ENCODE measurements at places on chromosomes 6 and 20.

DNA sequence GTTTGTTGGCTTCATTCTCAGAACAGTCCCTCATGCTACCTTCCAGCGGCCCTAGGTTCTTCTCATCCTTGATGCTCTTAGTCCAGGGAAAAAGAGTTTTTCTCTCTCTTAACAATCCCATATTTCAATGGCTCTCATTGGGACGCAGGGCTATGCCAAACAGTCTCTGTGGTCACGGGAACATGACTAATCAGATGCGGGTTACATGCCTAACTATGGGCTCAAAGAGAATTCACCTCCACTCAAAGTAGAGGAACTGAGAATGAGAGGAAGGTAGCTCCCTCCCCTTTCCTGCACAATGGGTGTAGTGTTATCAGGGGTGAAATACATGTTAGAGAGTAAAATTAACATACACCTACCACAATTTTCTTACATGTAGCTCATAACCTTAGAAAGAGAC, 18.1 kb upstream of the ATRN start:
- DNase-seq = no peak

DNA sequence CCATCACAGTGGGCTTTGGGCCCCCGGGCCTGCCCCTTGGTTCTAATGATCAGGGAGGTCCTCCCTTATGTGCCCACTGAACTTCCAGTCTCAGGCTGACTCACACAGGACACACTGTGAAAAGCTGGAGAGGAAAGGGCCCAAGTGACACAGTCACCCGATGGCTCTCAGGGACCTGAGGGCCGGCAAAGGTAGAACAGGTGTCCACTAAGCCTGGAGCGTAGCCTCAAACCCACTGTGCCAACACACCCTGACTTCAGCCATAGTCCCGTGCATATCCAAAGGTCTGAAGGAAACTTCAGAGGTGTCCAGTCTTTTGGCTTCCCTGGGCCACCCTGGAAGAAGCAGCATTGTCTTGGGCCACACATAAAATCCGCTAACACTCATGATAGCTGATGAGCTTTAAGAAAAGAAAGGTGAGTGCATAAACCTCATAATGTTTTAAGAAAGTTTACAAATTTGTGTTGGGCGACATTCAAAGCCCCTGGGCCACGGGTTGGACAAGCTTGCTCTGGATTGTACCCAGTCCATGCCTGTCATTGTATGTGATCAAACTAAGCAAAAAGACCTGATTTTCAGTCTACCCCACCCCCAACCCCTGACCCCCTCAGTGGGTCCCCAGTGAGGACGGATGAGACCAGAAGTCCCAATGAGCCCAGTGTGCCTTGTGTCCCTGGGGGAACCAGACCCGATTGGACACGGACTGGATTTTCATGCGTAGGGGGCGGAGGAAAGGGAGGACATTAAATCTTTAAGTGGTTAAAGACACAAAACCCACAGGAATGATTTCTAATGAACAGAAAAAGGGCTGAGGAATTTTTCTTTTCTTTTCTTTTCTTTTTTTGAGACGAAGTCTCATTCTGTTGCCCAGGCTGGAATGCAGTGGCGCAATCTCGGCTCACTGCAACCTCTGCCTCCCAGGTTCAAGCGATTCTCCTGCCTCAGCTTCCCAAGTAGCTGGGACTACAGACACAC, 6.1 kb downstream of the RAMACL start:
- no peak for DNase-seq

DNA sequence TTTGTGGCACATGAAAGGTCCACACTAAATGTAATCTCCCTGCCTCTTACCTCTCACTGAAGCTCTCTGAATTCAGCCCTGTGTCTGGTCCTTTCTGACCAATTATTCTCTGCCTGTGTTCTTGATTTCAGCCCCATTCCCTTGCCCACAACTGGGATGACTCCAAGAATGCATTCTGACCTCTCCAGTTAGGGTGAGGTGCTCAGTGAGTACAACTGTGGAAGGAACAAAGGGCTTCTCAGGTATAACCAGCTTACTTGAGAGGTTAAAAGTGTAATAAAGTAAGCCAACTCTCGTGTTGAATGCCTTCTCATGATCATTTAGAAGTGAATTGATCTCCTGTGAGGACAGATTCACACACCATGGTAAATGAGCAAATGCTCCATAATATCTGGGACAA, 88.1 kb downstream of the GCLC start:
- no peak for DNase-seq

GRCh38 chr6:10409731-10410206, 5.1 kb downstream of the TFAP2A start:
- DNase-seq = no peak

DNA sequence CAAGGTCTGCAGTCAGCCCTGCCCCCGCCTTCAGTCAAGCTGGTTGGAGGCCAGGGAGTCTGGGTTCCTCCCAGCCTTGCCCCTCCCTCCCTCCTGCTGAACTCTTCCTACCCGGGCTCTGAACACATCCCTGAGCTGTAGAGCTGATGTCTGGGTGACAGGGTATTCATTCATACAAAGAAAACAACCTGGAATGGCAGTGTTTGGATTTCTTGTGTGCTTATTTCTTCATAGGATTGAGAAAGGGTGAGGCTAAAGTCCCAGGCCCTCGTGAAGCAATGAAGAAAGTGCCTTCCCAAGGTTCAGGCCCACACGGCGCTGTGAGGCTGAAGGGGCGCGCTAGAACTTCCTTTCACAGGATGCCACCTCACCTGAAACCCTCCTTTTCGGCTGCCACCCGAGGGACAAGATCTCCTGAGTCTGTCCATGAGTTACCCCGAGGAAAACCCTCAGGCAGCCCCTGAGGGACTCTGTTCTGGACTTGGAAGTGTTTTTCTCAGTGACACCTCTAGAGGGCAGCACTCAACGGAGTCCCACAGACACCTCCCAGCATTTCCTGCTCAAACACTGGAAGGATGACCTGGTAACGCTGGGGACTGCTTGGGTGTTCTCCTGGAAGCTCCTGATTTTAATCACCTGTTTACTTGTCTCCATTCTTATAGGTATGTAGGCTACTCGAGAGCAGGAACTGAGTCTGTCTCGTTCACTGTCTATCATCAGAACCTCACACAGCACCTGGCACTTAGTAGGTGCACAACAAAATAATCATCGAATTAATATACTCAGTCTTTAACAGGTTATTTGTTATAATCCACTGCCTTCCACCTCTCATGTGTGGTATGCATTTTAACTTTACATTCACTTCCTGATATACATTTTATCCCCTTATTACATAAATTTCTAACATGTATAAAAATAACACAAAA, 11.8 kb upstream of the GSTA1 start:
- DNase-seq = peak; percentile 22

DNA sequence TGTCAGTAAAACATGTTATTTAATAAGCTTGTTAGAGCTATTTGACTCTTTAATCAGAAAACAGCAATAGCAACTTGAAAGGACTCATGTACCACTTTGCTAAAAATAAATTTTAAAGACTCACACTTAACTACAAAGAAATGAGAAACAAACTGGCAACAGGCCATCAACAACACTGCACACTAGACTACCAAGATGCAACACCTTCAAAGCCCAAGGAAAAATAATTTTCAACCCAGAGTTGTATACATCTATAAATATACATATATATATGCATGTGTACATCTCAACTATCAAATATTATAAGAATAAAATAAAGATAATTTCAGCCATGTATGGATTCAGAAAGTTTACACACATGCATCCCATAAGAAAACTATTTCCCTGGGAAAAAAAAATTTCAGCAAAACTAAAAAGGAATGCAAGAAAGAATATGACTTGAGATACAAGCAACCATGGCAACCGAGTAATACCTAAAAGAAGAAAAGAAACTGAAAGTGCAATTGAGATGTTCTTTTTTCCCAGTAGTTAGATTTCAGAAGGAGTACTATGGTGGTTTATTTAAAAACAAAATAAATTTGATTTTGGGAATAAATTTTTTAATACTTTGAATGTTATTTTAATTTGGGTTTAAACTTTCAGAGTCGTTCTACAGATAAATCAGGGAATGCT, 303.8 kb downstream of the UBE3D start:
- DNase-seq = no peak

DNA sequence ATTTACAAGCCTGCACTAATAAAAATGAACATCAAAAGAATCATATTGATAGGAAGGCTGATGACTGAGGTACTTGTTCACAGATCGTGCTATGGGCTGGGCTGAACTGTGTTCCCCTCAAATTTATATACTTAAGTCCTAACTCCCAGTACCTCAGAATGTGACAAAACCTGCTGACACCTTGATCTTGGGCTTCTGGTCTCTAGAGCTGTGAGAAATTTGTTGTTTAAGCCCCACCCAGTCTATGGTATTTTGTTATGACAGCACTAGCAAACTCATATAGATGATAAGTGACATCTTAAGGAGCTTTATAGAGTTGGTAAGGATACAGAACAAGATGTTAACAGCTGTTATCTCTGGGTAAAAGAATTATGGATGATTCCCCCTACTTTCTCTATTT, 13.8 kb downstream of the UBE2V1 start:
- DNase-seq = no peak

DNA sequence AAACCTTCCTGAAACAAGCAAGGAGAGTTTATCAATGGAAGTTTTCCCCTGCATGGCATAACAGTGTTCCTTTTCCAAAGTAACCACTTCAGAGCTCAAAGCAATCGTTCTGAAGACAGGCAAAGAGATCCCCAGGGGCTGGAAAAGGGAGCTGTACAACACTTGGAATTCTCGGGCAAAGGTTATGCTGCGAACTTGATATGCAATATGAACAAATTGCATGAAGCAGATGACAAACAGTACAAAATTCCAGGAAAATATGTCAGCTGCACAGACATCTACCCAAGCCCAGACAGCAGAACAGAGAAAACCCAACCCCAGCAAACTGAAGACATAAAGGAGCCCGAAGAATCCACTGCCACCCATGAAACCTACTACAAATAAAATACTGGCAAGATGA, 18.4 kb downstream of the POPDC3 start:
- no peak for DNase-seq

DNA sequence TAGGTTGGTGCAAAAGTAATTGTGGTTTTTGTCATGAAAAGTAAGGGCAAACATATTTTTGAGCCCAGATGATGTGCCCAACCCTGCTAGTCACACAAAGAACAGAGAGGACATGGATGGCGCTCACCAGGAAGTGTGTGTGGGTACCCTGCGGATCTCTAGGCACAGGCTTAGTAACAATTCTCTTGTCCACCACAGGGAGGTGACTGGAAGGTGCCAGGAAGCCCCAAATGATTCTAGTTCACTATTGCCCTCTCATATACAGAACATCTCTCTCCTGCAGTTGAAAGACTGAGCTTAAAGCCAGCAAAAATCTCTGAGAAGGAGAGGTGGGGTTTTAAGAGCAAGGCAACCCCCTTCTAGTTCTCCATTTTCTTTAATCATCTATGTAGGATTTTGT, 272.1 kb upstream of the TAB2 start:
- no peak for DNase-seq

- DNase-seq = no peak
These were observed 370.9 kb upstream of the SOX4 start for GRCh38 chr6:21222656-21223055.

DNA sequence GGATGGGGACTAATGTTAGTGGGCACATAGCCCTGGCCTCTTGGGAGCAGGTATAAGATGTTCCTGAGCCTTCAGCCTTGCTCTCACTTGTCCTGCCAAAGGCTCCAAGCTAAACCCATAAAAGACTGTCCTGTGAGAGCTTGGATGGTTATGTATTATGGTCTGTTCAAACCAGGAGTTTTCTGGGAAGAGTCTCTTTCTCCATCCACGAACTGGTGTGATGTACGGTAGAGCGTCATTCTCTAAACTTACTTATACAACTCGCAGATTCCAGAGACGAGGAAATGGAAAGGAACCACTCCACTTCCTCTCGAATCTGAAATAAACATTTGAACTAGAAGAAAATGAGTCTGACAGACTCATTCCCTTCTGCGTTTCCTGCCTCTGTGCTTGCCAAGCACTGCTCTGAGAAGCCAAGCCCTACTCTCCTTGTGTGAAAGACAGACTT, 5.3 kb downstream of the SOBP start:
- DNase-seq = no peak

- DNase-seq = no peak
These were observed 440.8 kb downstream of the UTRN start for GRCh38 chr6:144725736-144726522.

- DNase-seq = no peak
These were observed 348 bp upstream of the AFDN start for GRCh38 chr6:167826230-167826895.

GRCh38 chr6:74870403-74870802, 335.4 kb downstream of the COL12A1 start:
- DNase-seq = no peak

DNA sequence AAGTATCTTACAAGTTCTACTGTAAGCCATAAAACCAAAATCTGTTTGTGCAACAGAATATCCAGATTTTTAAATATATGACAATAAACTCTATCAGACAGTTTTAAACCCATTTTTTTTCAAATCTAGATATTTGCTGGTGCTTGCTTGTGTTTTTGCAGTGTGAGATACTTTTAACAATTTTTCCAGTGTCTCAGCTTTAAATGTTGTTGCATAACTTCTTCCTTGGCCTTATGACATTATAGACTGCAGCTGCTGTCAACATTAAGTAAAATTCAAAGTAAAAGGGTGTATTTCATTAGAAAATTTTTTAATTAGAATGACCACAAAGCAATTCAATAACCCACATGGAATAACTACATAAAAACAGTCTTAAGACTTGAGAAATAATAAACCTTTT, 139.5 kb downstream of the PTPRK start:
- DNase-seq = no peak

GRCh38 chr6:56663344-56663743, 20.7 kb upstream of the DST start:
- DNase-seq = peak; percentile 43

DNA sequence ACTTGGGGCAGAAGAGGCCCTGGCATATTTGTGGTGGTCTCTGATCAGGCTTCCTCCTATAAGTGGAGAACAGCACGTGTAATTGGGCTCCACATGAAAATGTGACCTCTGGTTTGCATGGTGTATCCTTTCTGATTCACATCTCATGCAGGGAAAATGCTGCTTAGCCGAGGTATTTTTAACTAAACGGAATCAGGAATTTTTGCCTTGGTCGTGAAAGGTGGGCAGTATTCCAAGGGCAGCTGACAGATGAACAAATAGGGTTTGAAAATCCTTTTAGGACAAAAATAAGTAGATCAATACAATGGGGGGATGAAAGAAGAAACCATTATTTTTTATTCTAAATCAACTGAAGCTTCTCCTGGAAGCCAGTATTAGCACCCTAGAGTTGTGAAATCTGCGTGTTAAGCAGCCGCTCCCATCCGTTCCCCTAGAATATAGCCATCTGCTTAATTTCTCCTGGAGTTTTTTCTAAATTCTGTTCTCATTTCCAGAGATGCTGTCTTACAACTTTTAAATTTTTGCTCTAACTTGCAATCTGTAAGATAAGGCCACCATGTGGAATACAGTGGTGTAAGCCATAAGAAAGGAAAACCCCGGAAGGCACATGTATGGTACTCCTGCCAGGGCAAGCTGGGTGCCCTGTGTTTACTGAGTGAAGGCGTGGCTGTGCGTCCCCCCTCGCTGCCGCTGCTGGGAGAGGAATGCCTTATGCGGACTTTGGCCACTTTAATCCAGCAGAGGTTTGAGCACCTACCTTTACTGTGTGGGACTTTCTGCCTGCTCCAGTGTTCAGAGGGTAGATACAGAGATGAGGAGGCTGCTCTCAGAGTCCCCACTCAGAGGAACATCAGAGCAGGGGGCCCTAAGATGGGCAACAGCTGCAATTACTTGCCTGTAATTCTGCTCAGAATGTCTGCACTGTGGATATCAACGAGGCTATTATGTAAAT, 52.4 kb downstream of the SYNJ2 start:
- DNase-seq = no peak
